KBM-7 (cell line): ENCODE measurements at places on chromosomes 7 and 10.
A peak's percentile ranks its signal among the peaks of the same experiment; 100 is the strongest.

GRCh38 chr10:80437227-80437626, 16.9 kb upstream of the TSPAN14 start:
- DNase-seq = no peak

- peak; percentile 46 for DNase-seq
These were observed 2.6 kb downstream of the TMEM243 start for GRCh38 chr7:87216701-87217508.

DNA sequence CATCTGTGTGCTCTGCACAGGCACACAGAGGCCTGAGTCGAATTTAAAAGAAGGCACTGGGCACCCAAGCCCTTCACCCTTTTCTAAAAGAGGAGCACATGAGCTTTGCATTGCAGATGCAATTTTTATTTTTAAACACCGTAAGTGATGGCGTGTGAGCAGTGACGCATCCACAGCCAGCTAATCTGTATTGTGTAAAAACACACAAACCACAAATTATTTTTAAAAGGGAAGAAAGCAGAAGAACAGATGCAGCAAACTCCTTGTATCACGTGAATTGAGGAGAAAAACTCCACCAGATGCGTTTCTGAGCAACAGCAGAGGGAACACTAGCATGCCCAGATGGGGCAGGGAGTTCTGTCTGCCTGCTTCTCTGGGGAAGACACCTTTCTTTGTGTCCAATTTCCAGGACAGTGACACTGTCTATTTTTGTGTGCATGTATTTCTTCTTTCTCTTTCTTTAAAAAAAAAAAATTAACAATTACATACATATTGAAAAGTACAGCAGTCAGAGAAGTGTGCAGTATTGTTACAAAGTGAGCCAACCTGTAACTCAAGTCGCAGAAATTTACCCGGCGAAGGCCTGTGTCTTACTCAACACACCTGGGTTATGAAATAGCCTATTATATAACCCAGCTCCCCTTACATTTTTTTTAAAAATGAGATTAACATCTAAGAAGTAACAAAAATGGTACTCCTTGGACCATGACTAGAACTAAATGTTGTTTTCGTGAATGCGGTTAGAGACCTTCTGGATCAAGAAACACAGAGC, 39.2 kb downstream of the EEPD1 start:
- peak; percentile 96 for DNase-seq

DNA sequence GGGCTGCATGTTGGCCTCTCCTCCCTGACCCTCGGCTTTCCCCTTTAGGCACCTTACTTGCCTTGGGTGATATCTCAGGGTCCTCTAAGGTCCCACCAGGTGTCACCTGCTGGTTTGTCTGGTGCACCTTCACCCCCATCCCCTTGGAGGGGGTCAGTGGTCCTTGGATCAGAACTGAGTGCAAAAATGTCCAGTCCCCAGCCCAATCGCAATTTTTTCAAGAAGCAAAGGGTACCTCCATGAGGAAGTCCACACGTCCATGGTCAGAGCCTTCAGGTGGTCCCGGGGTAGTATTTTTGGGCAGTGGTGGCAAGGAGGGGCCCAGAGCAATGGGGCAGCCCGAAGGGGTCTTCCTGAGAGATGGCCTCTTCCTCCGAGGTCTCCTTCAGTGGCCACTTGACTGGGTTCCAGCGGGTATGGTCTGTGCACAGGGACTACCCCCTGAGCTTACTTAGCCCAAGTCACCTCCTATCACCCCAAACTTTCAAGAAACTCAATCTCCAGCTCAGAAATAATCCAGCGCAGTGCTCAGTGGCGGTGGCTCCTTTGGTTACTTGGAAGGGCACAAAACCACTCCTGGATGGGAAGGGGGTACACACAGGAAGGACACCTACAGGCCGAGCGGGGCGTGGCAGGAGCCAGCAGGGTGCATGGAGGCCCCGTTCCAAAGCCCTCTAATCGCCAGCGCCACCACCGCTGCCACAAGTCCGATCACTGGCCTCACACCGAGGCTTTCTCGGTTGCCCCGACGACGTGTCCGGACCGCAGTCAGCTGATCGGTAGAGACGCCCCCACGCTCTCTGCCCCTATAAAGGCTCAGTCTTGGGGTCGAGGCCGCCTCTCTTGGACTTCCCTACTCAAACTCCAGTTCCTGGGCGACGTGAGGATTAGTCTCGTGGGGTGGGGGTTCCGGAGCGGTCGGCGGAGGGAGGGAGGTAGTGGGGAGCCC, 4.5 kb downstream of the SAP25 start:
- peak; percentile 42 for DNase-seq

DNA sequence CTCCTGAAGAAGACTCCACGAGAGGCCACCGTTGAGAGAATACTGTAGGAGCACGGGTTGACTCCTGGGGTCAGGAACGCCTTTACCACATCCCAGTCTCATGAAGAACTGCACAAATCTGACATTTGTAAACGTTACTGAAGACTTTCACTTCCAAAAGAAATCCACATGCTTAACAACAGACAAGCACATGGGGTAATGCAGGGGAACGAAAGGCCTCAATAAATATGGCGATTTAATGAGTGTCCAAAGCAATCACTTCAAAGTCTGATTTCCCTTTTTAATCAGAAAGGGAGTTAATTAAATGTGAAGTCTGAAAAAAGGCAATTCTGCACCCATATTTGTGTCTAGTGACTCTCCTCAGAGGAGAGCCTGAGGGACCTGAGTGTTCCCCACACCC, 94.3 kb upstream of the SLC26A5 start:
- no peak for DNase-seq

- DNase-seq = no peak
These were observed 98.9 kb upstream of the PRKCQ start for GRCh38 chr10:6678956-6679355.

DNA sequence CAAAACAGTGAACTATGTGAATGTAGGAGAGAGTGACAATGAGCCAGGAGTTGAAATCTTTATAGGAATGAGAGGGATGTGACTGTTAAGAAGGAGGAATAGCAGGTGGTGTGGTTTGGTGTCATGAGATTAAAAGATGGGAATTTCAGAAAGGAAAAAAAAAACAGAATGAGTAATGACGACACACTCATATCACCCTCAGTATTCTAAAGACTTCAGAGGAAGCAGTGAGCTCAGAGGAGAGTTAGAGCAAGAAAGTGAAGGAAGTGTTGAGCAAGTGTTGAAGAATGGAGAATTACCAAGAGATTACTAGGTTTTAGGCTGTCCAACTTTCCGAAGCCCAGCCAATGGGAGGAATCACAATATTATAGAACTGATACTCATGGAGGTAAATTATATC, 220.5 kb upstream of the HGF start:
- DNase-seq = no peak

GRCh38 chr7:39926111-39926510, 23.9 kb upstream of the CDK13 start:
- no peak for DNase-seq

DNA sequence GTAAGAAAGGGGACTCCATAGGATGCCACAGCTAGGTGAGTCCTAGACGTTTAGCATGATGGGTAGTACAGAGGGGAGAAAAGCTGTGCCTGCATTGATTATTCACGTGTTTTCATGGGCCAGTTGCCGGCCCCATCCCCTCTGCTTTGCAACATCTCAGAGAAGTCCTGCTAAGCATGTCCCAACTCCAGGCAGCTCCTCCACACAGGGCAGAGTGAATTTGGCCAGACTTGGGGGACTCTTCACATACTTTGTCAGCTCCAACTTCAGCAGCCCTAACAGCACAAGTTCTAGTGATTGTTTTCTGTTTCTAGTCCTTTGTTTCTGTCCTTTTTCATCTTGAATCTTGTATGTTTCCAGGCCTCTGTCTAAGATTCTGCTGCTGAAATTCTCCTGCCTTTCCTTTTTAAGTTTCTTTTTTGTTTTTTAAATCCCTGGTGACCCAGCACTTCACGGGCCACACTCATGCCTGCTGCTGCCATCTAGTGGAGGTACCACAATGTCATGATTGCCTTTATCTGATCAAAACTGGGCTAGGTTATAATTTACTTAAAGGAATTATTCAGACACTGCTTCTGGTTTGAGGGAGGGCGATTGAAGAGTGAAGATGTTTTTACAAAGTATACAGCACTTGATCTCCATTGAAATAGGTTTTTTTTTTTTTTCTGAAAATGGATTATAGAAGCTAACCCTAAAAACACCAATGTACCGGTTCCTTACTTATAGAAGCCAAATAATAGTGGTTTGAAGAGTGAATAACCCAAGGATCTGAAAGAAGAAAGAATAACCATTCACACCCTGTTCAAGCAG, 276.9 kb downstream of the CSTF2T start:
- DNase-seq = peak; percentile 46

- no peak for DNase-seq
These were observed 4.1 kb upstream of the RASSF4 start for GRCh38 chr10:44955413-44956070.

DNA sequence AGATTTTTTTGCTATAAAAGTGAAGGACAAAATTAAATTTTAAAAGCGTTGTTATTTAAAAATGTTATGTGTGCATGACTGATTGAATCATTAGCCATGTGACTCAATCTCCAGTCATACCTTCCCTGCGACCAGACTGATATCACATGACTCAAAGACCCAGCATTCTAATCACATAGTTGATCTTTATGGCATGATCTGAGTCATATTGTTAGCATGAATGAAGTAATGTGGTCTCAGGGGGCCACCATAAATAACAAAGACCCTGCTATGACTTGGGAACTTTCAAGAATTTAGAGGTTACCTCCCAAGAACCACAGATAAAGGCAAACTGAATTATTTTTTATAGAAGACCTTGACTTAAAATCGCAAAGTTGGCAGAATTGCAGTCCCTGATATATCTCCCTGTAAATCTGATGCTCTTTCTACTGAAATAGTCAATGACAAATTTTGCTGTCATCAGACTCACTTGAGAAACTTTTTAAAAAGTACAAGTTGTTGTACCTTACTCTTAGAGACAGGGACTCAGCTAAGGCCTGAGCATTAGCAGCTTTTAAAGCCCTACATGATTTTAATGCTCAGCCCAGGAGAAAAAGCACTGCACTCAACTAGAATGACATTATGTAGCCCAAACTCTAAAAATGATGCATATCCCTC, 717.3 kb downstream of the XPNPEP1 start:
- DNase-seq = no peak

GRCh38 chr7:90246171-90246570, 1.2 kb downstream of the CFAP69 start:
- no peak for DNase-seq

DNA sequence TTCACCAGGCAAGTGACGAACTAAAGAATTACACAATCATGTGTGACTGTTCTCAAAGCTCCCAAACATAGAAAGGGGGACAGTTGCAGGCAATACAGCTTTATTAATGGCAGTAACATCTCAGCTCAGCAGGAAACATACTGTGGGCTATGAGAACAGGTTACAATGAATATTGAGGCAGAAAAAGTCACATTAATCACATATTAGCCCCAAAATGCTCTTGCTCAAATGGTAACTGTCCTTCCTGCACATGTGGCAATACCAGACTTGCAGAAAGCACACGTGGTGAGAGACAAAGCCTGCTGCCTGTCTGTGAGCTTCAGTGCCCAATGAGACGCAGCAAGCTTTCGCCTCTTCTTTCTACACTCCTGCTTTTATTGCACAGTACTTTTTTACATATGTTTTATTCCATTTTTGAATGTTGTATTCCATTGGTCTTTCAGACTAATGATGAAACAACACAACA, 104.9 kb upstream of the ACBD5 start:
- DNase-seq = no peak

DNA sequence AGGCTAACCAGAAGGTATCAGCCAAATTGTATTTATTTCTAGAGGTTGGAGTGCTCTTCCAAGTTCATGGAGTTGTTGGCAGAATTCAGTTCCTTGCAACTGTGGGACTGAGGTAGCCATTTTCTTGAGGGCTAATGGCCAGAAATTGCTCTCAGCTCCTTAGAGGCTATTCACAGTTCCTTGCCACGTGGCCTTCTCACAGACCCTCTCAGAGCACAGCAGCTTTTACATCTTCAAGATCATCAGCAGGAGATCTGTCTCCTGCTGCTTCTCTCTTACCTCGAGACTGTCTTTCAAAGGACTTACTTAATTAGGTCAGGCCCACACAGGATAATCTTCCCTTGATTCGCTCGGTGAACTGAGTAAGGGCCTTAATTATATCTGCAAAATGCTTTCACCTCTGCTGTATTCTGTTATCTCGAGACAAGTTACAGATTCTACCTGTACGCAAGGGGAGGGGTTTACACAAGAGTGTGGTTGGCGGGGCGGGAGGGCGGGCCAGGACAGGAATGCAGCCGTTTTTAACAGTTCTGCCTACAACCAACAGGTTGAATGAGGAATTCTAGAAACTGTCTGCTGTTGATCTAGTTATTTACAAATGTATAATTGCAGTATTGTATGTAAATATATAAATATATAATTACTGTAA, 15.0 kb downstream of the MIOS start:
- DNase-seq = no peak

DNA sequence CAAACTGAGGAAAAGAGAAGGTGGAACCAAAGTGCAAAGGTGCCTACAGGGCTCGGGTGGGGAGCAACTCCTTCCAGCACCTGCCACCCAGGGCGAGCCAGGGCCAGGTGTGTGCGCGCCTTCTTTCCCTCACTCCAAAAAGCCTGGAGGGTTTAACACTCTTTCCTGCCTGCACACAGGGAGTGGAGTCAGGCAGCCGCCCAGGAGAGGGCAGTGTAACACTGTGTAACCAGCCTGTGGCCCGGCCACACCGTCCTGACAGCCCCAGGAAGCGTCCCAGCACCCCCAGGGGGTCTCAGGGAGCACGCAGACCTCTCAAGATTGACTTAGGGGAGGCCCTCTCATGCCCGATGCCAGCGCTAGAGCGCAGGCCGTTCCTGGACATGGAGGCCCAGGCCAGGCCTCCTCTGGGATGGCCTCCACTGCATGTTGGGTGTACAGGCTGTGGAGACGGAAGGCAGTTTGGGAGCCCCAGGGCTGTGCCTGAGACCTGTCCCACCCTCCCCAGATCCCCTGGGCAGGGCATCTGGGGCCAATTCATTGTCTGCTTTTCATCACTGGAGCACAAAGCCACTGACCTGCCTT, 13.4 kb downstream of the BRI3 start:
- peak; percentile 69 for DNase-seq

DNA sequence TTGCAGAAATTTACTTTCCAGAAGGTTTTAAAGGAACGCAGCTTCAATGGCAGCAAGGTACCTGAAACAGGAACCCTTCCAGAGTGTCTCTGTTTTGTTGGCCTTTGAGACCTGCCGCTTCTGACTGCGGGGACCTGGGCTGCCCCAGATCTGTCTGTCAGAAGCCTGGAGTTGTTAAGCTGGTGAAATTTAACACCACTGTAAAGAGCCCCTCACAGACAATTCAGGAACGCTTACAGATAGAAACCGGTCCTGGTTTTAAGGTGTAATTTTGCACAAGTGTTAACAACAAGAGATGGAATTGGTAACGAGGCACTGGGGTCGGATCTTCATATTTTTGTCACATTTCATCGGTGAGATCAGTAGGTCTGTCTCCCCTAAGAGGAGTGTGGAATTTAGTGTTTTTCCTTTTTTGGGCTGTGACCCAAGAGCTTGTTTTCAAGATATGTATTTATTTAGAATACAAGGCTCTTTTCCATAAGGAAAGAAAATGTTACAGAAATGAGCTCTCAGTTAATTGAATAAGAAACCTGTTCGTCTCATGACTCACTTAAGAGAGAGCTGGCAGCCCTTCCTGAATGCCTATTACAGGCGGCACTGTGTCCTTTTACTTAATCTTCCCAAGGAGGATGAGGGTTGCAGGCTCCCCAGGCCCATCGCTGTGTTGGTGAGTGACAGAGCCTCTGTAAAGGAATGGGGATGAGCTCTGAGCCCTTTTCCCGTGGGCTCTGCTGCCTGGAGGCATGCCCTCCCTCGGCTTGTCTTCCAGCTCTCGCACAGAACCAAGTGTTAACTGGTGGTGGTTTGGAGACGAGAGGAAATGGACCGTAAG, 168.7 kb downstream of the CUX1 start:
- no peak for DNase-seq

GRCh38 chr10:80187465-80188409, 17.6 kb downstream of the ANXA11 start:
- DNase-seq = peak; percentile 90

GRCh38 chr10:92102601-92103213, 179.1 kb downstream of the BTAF1 start:
- DNase-seq = no peak
